Frontal cortex (tissue), 4 donors: ENCODE measurements at places on chromosomes 7 and 10. TPM values are rescaled to one million over a fixed set of nuclear protein-coding genes. Genes with fewer than 3 reads are reported as not detected.

Gene TMEM26
- total RNA-seq: under 0.01 TPM

Gene GATA3
- total RNA-seq: not detected

Gene TEX47
- not detected for total RNA-seq

Gene PPP1R17
- total RNA-seq: 2.9 TPM

DNA sequence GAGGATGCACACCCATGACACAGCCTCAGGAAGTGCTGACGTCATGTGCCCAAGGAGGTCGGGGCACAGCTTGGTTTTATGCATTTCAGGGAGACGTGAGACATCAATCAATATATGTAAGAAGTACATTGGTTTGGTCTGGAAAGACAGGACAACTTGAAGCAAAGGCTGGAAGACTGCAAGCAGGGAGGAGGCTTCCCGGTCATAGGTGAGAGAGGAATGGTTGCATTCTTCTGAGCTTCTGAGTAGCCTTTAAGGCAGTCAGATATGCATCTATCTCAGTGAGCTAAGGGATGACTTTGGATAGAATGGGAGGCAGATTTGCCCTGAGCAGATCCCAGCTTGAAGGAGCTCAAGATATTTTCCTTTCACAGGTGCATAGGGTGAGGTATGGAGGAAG, 349.5 kb downstream of the TYW1 start:
- no peak for DNase-seq

Gene RADIL
- 3.3 TPM for total RNA-seq

- no peak for DNase-seq
Observed at GRCh38 chr10:123202506-123202905, 48.3 kb downstream of the BUB3 start.

- no peak for DNase-seq
Observed at GRCh38 chr10:22593636-22594198, 120.7 kb downstream of the PIP4K2A start.

DNA sequence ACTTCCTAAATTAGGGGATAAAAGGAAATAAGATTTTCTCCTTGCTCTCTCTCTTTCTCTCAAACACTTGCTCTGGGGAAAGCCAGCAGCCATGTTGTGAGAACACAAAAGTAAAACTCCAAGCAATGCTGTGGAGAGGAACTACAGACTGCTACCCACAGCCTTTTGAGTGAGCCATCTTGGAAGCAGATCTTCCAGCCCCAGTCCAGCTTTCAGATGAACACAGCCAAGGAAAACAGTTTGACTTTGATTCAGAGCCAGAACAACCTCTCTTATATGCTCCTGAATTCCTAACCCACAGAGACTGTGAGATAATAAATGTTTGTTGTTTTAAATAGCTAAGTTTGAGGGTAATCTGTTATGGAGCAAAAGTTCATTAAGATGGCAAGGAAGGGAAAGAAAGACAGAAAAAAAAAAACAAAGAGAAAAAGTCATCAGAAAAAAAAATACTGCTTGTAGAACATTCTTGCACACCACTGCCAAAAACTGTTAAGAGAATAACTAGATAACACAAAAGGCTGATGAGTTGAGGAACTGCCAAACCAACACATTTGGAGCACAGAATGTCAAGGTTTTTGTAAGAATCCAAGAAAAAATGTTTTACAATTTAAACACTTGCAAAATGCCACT, 20.9 kb upstream of the PRKAR2B start:
- no peak for DNase-seq

- peak; percentile 44 for DNase-seq
Observed at GRCh38 chr10:14603534-14604102, 171.1 kb downstream of the FAM107B start.

Gene GUSB
- 19.6 TPM for total RNA-seq

Gene NYAP1
- 55.0 TPM for total RNA-seq

DNA sequence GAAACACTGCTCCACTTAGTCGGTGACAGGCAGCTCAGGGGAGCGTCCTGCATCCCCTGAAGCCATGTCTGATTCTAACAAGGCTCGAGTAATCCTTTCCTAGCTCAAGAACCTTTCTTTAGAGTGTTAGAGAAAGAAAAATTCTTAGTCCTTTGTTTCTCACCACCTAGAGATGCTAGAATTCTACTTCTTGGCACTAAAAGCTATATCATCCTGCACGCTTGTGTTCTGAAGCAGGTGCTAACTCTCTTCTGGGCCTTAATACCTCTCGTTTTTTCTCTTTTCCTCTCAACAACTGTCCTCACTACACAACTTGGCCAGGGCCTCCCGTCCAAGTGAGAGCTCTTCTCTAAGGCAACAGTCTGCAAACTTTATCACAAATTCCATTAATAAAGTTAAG, at the start of gene LYZL2:
Gene LYZL2 (minus strand): TSS at position 101 of the 400 bp plus-strand sequence. CDS start 2,838 bp downstream, outside the sequence.
- DNase-seq: no peak

DNA sequence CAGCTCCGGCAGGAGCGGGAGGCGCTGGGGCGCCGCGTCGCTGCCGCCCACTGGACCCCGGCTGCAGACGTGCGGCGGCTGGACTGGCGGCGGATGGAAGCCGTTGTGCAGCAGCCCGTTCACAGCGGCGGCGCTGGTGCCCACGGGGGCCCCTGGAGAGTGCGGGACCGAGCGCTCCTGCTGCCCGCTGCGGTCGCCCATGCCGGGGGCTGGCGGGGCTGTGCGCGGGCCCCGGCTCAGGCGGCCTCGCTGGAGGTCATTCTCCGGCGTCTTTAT, 413 bp downstream of the PANK1 start:
- no peak for DNase-seq

Gene ZNF804B
- 6.9 TPM for total RNA-seq

Gene UCMA
- total RNA-seq: not detected

GRCh38 chr7:158847451-158847866, 8.9 kb upstream of the DYNC2I1 start:
- no peak for DNase-seq

GRCh38 chr7:31067491-31067890, 15.4 kb downstream of the ADCYAP1R1 start:
- DNase-seq: no peak

DNA sequence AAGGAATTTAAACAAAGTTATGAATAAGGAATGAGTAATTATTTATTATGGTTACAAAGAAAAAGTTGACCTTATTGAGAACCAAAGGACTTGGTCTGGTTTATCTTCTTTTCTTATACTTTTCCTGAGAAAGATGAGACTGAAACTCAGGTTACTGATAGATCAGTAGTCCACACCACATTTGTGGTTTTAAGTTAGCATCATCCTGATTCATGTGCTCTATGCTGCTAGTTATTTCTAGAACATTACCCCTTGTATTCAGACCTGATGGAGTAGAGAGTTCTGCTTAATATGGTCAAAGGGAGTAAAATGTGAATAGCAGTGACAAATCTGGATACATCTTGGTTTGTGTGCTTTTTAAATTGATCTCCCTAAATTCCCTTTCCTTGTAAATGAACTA, 63.8 kb downstream of the FOXP2 start:
- DNase-seq: no peak

GRCh38 chr7:70006261-70006920, 408.1 kb downstream of the AUTS2 start:
- DNase-seq: no peak

Gene MCMBP
- total RNA-seq: 57.9 TPM
